ENCODE measurements at places on chromosomes 16 and 17. TPM values are rescaled to one million over a fixed set of nuclear protein-coding genes. Genes with fewer than 3 reads are reported as not detected.

GRCh38 chr16:6682142-6682811, 650.4 kb upstream of the RBFOX1 start:
- no peak for DNase-seq

- no peak for DNase-seq
Measured at GRCh38 chr17:21131137-21131536, 4.4 kb downstream of the DHRS7B start.

- DNase-seq: no peak
Measured at GRCh38 chr17:44558334-44558709, 1.0 kb downstream of the FZD2 start.

PRPSAP1 gene
- 81.4 TPM for total RNA-seq
